ENCODE measurements at places on chromosomes 2 and 18. TPM values are rescaled to one million over a fixed set of nuclear protein-coding genes. Genes with fewer than 3 reads are reported as not detected.

Gene CENPO
- 19.6 TPM for total RNA-seq

Gene SAG
- total RNA-seq, result not detected

Gene ANKRD23
- 1.3 TPM for total RNA-seq

Gene UPP2
- not detected for total RNA-seq

Gene MYO3B
- not detected for total RNA-seq

Gene ATP6V1B1
- total RNA-seq, result not detected

Gene RAD51AP2
- total RNA-seq, result under 0.01 TPM

Gene SFT2D3
- 4.7 TPM for total RNA-seq

Gene CXCR1
- not detected for total RNA-seq

Gene MYL12B
- total RNA-seq, result 330 TPM

Gene PPP3R1
- total RNA-seq, result 28.0 TPM

Gene CCDC121
- 1.9 TPM for total RNA-seq

Measured in fibroblast of villous mesenchyme (primary cell).